ENCODE measurements at places on chromosomes 3 and 15. TPM values are rescaled to one million over a fixed set of nuclear protein-coding genes. Genes with fewer than 3 reads are reported as not detected.

The DZIP1L gene
- 43.1 TPM for total RNA-seq

The AHSG gene
- total RNA-seq, result not detected

The ZIC4 gene
- 5.5 TPM for total RNA-seq

The OR5K4 gene
- not detected for total RNA-seq

The SPSB4 gene
- 13.7 TPM for total RNA-seq

The MEX3B gene
- 22.9 TPM for total RNA-seq

The TRH gene
- total RNA-seq, result 14.0 TPM

The MESP2 gene
- 2.8 TPM for total RNA-seq

The UQCC5 gene
- 2.5 TPM for total RNA-seq

The ACTC1 gene
- total RNA-seq, result 136 TPM

The GRIP2 gene
- 9.1 TPM for total RNA-seq

The KLF15 gene
- total RNA-seq, result 7.7 TPM

The OIP5 gene
- total RNA-seq, result 4.6 TPM

The LRRK1 gene
- 8.7 TPM for total RNA-seq

The TEX9 gene
- total RNA-seq, result 43.3 TPM

The CYP11A1 gene
- 1.0 TPM for total RNA-seq

The GCSAM gene
- 0.99 TPM for total RNA-seq

The CYP1A1 gene
- 0.55 TPM for total RNA-seq

The SKOR1 gene
- 0.33 TPM for total RNA-seq

The IMPG2 gene
- 221 TPM for total RNA-seq

The METTL6 gene
- 33.8 TPM for total RNA-seq

The ZSCAN29 gene
- 59.3 TPM for total RNA-seq

The FRMD5 gene
- total RNA-seq, result 25.5 TPM

The NPHP3 gene
- 48.4 TPM for total RNA-seq

The CHRNA7 gene
- total RNA-seq, result 6.1 TPM

The GOLGA6L1 gene
- total RNA-seq, result not detected

The UACA gene
- 126 TPM for total RNA-seq

The GCHFR gene
- 8.7 TPM for total RNA-seq

The CFAP161 gene
- 1.2 TPM for total RNA-seq

The ADPRH gene
- total RNA-seq, result 3.4 TPM

The CHST2 gene
- 43.7 TPM for total RNA-seq

The SNX1 gene
- total RNA-seq, result 89.3 TPM

The HRH1 gene
- 7.6 TPM for total RNA-seq

The ZMYND10 gene
- total RNA-seq, result 5.7 TPM

The CPEB1 gene
- 9.8 TPM for total RNA-seq

The UNC13C gene
- 67.3 TPM for total RNA-seq

The HRG gene
- total RNA-seq, result not detected

The TMEM207 gene
- not detected for total RNA-seq

The DAZL gene
- total RNA-seq, result not detected

The SPG21 gene
- 77.7 TPM for total RNA-seq

The KLHL6 gene
- total RNA-seq, result 2.5 TPM

The TJP1 gene
- total RNA-seq, result 145 TPM

The ARHGAP31 gene
- total RNA-seq, result 15.9 TPM

The UMPS gene
- total RNA-seq, result 72.3 TPM

The EBLN2 gene
- 15.2 TPM for total RNA-seq

The C15orf62 gene
- total RNA-seq, result 1.1 TPM

The SEMA5B gene
- total RNA-seq, result 33.2 TPM

Data from camera-type eye (tissue), 1 donor.